ENCODE measurements at places on chromosomes 12 and 14.

DNA sequence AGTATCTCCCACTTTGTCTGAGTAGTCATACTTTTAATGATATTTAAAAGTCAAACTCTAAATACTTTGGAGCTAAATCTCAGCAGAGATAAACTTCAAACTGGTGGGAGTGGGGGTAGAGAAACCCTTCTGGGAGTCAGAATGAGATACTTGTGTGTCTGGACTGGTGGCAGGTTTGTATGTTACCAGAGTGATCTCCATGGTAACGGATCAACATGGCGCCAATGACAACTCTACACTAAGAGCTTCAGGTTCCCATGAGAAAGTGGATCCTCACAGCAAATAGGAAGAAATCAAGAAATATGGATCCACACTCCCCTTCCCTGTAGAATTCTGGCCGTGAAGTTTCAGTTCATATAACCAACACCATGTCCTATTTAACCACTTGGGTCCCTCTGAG is 121.9 kb downstream of the ETV6 start:
- no peak for DNase-seq

GRCh38 chr12:124939421-124940142 is 25.1 kb upstream of the UBC start:
- DNase-seq, result peak; percentile 81

DNA sequence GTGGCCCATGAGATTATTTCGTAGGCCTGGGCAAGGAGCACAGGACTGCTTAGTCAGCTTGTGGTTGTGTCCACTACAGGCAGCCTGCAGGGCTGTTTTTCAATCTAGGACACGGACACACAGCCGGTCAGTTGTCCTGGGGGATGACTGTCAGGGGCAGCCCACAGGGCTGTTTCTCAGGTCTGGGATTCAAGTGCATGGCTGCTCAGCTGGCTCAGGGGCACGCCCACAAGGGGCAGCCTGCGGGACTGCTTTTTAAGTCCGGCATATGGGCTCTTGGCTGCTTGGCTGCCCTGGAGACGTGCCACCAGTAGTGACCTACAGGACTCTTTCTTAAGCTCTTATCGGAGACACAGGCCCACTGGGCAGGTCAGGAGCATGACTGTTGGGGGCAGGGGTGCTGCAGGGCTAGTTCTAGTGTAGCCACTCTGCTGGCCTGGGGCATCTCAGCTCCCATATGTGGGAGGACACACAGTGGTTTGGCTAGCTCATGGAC is 26.6 kb upstream of the GTF2A1 start:
- DNase-seq, result no peak

DNA sequence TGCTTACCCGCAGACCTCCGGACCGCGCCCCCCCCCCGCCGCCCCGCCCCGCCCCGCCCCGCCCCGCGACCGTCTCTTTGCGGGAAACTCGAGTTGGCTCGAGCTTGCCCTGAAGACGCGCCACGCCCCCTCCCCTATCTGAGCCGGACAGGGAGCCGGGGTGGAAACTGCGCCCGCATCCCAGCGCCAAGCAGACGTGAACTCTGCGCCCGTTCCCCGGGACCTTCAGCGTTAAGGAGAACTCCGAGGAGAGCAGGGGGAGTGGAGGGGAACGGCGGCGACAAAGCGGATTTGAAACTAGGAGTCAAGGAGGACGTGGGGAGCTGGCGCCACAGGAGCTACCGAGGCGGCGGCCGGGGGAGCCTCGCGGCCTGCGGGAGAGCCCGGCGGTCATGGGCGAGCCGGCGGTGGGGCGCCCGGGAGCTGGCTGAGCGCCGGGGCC is at the start of gene KCNK13:
TSS of gene KCNK13 (plus strand) at position 310 of the 442 bp plus-strand sequence. CDS start 212 bp downstream, outside the sequence.
- no peak for DNase-seq

GRCh38 chr14:58972233-58973017 is 216.0 kb upstream of the DAAM1 start:
- DNase-seq, result no peak

DNA sequence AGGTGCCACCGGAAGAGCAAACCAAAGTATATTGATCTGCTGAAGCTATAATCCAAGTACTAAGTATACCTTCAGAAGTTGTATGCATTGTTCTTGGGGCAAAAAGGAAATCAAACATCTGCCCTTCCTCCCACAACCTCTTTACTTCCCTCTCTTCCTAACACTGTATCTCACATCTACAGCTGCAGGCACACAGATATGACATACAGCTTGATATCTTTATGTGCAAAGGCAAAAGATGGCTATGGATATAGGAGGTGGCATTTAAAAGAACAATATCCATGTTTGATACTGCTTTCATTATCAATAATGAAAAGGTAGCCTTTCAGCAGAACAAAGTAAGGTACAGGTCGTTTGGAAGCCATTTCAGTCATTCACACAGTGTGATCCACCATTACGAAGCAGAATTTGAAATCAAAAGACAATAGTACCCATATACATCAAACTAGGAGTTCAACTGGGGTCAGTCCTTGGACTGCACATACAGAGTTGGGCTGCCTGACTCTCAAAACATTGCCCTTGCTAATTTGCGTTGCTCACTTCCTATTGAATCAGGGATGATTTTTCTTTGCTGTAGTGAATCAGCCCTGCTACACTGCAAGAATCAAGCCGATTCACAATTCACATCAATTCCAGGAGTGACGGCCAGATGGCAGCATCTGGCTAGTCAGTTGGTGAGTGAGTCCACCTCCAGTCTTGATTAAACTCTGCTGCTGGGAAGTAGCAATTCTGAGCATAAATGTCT is 8.9 kb downstream of the ANG start:
- peak; percentile 40 for DNase-seq

- no peak for DNase-seq
Observed at GRCh38 chr12:65100140-65100539, 21.0 kb downstream of the WIF1 start.

DNA sequence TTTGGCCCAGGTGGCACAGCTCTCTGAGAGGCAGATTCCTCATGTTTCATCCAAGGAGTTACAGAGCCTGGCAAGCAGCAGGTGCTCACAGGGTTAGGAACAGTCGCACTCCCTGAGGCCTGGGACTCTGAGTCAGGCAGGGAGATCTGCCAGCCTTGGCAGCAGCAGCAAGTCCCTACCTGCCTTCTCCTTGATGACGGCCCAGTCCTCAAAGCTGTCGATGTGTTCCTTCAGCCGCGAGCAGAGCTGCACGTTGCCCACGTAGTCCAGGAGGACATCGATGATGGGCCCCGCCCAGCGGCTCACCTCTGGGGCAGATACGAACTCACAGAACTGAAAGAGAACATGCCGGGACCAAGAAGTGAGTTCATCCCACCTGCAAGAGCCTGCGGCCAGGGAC is 10.4 kb downstream of the FAM181A start:
- no peak for DNase-seq

- DNase-seq, result no peak
Observed at GRCh38 chr14:104392001-104392395, 187.6 kb upstream of the C14orf180 start.

- no peak for DNase-seq
Observed at GRCh38 chr12:101789171-101789570, 41.6 kb downstream of the GNPTAB start.

- DNase-seq, result no peak
Observed at GRCh38 chr12:7090222-7090998, 1.8 kb downstream of the C1R start.

DNA sequence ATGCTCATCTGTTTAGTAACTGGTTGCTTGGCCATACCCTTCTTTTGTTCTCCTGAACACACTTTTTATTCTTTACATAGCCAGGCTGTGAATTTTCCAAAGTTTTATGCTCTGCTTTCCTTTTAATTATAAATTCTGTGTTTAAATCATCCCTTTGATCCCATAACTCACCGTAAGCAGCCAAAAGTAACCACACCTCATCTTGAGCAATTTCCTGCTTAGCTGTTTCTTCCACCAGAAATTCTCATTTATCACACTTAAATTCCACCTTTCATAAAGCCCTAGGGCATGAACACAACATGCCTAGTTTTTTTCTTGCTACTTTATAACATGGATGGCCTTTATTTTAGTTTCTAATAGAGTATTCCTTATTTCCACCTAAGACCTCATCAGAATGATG is 510.7 kb downstream of the C12orf50 start:
- no peak for DNase-seq

DNA sequence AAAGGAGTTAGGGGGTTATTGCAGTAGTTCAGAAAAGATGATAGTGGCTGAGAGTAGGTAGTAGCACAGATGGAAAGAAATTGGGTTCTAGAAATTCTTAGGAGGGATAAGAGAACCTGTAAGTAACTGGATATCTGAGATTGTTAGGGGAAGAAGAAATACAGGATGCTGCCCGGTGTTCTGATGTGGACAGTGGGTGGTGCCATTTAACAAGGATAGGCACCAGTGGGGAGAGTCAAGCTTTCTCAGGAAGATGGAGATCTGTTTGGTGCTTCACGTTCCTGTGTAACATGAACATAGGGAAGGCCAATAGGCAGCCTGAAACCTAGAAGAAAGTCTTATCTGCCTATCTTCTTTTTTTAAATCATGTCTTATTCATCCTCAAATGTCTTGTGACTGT is 245.9 kb downstream of the NPAS3 start:
- no peak for DNase-seq

GRCh38 chr14:74476107-74476506 is 17.0 kb downstream of the NPC2 start:
- DNase-seq, result no peak

GRCh38 chr14:72014486-72014885 is 82.3 kb downstream of the RGS6 start:
- DNase-seq, result no peak

- no peak for DNase-seq
Observed at GRCh38 chr12:42167711-42168110, 23.0 kb upstream of the GXYLT1 start.

DNA sequence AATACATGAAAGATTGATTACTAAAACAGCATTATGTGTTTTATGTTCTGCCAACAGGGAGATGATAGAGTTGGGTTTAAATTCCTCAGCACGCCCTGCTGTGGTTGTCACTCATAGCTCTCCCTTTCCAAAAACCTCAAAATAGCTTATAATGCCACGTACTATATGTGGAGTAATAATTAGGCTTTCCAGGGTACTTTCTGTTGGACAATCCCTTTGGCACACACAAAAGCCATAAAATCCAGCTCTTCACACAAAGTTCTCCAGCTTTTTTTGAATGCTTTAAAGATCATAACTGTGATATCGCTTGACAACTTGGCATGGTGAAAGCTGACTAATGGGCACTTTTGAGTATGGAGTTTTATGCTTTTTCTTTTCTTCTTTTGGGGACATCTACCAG is 145.3 kb upstream of the DCN start:
- DNase-seq, result no peak

DNA sequence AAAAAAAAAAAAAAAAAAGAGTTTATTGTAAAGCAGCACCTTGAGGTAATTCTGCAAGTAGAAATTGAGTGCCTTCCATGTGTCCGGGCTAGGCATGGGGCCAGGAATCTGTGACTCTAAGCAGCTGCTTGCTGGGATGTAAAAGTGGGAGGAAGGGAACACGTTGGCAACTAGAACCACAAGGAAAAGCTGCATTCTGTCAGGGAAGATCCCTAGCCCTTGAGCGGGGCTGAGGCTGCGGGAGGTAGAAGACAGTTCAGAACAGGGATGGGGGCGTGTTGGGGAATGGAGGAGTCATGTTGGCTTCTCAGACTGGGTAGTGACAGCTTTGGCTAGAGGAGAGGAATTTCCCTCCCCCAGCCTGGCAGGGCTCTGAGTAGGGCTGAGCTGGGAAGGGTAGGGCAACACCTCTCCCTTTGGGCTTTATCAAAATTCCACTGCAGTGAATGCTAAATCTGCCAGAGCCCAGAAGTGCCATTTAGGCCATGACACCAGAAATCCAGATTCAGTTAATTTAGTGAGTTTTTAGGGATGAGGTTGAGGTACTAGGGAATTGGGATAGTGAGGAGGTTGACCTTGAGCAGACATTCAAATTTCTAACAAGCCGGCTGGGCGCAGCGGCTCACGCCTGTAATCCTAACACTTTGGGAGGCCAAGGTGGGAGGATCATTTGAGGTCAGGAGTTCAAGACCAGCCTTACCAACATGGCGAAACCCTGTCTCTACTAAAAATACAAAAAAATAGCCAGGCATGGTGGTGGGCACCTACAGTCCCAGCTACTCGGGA is 3.4 kb upstream of the TRAFD1 start:
- DNase-seq, result no peak

GRCh38 chr12:7154042-7154441 is 23.9 kb downstream of the CLSTN3 start:
- no peak for DNase-seq

DNA sequence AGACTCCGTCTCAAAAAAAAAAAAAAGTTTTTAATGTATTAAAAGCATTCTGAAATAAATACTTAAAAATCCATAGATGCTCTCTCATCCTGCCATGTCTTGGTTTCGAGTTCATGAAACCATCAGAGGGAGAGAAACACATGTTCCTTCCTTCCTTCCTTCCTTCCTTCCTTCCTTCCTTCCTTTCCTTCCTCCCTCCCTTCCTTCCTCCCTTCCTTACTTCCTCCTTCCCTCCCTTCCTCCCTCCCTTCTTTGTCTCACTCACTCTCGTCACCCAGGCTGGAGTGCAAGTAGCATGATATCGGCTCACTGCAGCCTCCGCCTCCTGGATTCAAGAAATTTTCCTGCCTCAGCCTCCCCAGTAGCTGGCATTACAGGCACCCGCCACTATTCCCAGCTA is 60.4 kb upstream of the DUSP6 start:
- DNase-seq, result no peak

DNA sequence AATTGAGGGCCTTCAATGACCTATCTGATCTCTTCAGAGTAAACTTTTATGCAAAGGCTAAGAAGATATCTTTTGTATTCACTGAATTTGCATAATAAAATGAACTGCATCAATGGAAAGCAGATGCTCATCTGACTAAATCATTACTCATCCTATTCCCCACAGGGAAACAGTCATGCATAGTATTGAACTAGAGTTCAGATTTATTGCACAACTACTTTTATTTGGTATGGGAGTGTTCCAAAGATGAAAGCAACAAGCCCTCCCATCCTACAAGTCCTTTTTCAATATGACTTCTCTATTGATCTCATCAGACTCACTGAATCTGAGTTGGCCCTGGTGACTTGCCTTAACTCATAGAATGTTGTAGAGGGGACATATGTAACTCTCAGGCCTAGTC is 159.8 kb downstream of the KITLG start:
- no peak for DNase-seq

- no peak for DNase-seq
Observed at GRCh38 chr12:118271770-118272417, 100.8 kb downstream of the TAOK3 start.

- no peak for DNase-seq
Observed at GRCh38 chr14:89615421-89615820, 198.4 kb upstream of the FOXN3 start.

- no peak for DNase-seq
Observed at GRCh38 chr12:54031480-54031879, 1.4 kb upstream of the HOXC5 start.

GRCh38 chr12:14578646-14579045 is 11.0 kb upstream of the PLBD1 start:
- DNase-seq, result no peak

GRCh38 chr14:21191809-21192446 is 36.1 kb upstream of the OR5AU1 start:
- peak; percentile 38 for DNase-seq

- no peak for DNase-seq
Observed at GRCh38 chr14:66039495-66039894, 446.7 kb upstream of the CCDC196 start.

DNA sequence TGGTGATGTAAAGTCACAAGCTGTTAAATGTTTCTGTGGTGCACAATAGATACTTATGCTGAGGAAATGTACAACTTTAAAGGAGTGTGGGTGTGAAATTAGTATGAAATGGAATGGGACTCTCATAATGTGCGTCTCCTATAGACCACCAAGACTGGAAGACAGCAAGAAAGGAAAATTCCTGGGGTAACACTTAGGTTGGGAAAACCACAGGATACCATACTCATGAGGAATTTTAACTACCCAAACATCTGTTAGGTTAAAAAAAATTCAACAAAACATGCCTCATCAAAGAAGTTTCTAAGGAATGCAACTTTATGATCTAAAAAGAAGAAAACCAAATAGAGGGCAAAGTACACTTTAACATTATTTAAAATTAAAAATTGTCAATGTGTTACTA is 113.7 kb upstream of the MYF6 start:
- no peak for DNase-seq

Data from activated T-helper 9 cell treated with anti-CD3 and anti-CD28 coated beads, Interleukin-2, amount 50 U/mL, for 16 hours (primary cell).